Heart right ventricle (tissue), 16 donors: ENCODE measurements at places on chromosomes 7 and 10. TPM values are rescaled to one million over a fixed set of nuclear protein-coding genes. Genes with fewer than 3 reads are reported as not detected.

DNA sequence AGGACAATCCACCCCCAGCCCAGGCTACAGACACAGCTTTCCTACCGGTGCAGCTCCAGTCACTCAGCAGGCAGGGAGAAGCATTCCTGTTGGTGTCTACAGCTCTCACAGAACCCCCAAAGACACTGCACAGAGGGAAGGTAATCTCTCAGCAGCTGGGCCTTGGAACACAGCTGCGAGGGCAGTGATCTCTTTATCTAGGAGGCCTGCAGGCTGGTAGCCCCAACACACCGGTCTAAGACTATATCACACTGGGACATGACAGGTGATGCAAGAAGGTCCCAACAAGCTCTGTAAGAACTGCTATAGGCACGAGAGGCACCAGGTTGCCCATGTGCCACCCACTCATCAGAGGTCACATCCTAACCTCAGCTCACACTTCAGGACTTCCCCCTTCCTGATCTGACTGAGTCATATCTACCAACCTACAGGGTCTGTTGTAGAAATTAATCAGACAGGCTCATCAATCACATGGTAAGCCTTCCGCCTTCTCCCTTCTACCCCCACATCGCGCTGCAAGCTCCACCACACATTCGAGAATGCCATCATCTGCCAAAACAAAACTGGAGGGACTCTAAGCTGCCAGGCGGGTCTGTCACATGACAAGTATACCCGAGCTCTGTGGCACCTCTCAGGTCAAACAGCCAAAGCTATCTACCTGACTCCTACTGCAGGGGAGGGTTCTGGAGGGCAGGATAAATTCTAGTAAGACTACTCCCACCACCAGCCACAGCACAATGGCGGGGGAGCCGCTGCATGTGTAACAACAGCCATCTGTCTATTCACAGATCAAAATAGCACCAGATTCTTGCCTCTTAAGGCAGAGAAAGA lies 26.1 kb downstream of the FAM53B start:
- no peak for DNase-seq

DNA sequence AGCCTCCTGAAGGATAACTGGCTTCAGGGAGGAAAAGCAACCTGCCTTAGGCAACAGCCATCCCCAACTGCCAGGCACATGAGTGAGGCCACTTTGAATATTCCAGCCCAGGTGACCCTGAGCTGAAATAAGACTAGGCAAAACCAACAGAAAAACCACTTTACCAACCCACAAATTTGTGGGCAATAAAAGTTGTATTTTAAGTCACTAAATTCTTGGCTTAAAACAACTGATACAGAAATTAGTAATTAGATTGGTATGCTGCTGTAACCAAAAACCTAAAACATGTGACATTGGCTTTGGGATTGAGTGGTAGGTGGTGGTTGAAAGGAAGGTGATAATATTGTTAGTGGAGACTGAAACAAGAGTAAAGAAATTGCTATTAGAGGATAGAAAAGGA lies 39.9 kb downstream of the ABCB4 start:
- no peak for DNase-seq

GRCh38 chr7:50393547-50394252 lies 56.5 kb downstream of the FIGNL1 start:
- DNase-seq, result no peak

The CTTNBP2 gene
- 1.1 TPM for total RNA-seq

DNA sequence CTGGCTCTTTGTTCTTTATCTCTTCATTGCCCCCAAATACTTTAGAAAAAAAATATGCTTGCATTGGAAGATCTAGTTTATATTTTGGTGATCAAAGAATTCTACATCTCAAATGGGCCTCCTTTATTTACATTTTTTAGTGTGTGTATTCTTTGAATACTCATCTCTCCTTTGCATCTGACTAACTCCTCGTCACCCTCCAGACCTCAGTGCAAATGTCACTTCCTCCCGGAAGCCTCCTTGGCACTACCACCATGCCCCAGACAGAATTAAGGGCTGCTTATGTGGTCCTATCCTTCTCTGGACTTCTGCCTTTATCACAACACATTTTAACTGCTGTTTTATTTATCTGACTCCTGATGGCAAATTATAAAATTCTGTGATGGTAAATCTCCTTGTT lies 52.0 kb upstream of the PPP1R3C start:
- DNase-seq, result no peak

The CPEB3 gene
- total RNA-seq, result 7.2 TPM

The RP9 gene
- total RNA-seq, result 16.0 TPM

DNA sequence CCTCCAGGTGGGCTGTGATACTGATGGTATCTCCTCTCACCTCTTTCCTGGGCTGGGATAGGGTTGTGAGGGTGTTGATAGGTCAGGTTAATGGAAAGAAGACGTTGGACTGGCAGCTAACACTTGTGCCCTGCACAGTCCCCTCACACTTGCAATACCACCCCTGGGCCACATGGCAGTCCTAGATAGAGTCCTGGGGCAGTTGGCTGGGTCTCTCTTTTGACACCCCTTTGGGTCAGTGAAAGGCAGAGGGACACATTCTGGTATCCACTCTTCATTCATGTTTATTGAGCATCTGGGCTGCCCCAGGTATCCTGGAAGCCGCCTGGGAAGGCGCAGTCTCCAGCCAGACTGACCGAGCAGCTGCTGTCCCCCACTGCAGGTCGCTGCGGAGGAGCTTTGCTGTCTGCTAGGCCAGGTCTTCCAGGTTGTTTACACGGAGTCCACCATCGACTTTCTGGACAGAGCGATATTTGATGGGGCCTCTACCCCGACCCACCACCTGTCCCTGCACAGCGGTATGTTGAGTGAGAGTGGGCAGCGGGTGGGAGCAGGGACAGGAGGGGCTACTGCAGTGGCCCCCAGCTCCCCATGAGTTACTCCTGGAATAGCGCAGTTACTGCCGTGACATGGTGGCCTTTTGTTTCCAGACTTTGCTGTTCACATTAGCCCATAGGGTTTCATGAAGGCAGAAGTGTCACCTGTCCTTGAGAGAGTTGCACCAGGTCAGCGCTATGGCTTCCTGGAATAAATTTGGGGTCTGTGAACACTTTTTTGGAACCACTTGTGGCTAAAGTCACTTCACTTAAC lies 19.1 kb downstream of the NACAD start:
- DNase-seq, result no peak

- DNase-seq, result peak; percentile 45
Observed at GRCh38 chr7:48636391-48637015, 287.8 kb upstream of the CDC14C start.

DNA sequence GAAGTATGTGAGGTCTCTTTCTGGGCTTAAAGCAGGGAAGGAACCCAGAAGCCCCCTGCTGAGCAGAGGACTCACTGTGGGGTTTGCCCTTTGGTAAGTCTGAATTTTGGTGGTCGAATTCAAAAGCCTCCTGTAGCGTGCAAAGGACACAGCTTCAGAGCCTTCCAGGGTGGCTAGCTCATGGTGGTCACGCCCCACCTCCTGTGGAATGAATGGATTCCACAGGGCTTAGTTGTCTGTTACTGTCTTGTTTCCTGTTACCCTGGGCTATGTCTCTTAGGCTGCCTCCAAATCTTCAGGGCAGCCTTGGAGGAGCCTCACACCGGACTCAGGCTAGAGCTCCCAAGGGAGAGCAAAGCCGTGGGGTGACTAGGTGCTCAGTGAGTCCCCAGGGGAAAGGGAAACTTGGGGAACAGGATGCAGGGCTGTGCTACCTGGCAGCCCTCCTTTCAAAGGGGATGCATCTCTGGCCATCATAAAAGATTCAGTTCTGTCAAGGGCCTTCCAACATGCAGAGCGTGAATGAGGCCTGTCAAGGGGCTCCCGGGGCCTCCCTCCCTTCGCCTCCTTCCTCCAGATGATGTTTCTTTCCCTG lies 211.7 kb downstream of the CCSER2 start:
- no peak for DNase-seq
